ENCODE measurements at places on chromosomes 6 and 20.

- DNase-seq = no peak
Measured at GRCh38 chr6:158666628-158667359, 16.9 kb downstream of the SYTL3 start.

- DNase-seq = no peak
Measured at GRCh38 chr20:61777773-61778494, 287.7 kb downstream of the TAF4 start.

GRCh38 chr20:28562510-28562898 is 2695.0 kb upstream of the DEFB115 start:
- DNase-seq = no peak

- DNase-seq = no peak
Measured at GRCh38 chr6:56802584-56802983, 152.3 kb upstream of the BEND6 start.

DNA sequence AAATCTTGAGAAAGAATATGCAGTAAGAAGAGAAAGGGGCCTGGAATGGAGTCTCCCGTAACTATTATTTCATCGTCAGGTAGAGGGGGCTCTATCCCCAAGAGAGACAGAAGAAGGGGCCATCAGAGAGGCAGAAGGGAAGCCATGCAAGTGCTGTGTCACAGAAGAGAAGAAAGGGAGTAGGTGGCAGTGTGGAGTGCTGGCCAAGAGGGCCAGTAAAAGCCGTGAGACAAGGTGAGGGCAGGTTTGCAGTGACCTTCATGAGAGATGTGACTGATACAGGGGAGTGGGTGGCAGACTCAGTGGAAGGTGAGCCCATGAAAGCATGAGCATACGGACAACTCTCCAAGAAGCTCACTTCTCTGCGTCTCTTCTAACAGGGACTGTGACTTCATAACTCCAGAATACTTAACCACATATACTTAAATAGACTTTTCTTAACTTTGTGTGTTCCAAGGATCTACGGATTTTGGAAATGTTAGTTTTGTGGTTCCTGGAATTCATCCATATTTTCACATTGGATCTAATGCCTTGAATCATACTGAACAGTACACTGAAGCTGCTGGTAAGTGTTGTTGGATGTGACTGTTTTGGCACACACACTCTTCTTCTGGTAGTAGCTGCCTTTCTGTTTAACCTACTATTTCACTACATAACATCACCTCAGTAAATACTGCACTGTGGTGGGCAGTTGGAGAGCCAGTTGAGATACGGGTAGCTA is 15.6 kb downstream of the PM20D2 start:
- DNase-seq = no peak

- DNase-seq = no peak
Measured at GRCh38 chr6:166473886-166474571, 91.3 kb upstream of the MPC1 start.

DNA sequence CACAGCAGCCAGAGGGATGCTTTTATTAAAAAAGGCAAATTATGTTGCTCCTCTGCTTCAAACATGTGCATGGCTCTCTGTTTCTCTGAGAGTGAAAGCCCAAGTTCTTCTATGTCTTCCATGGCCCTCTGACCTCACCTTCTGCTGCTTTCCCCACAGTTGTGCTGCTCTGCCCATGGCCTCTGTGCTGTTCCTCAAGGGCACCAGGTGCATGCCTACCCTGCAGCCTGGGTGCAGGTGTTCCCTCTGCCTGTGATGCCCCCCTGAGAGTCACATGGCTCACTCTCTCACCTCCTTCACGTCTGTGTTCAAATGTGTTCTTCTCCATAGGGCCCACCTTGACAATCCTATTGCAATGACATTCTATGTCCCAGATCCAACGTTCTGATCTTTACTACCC is 477.0 kb upstream of the CHD6 start:
- DNase-seq = no peak

GRCh38 chr6:40349901-40350746 is 237.0 kb downstream of the LRFN2 start:
- no peak for DNase-seq

GRCh38 chr6:108608453-108609275 is 47.9 kb downstream of the FOXO3 start:
- no peak for DNase-seq

DNA sequence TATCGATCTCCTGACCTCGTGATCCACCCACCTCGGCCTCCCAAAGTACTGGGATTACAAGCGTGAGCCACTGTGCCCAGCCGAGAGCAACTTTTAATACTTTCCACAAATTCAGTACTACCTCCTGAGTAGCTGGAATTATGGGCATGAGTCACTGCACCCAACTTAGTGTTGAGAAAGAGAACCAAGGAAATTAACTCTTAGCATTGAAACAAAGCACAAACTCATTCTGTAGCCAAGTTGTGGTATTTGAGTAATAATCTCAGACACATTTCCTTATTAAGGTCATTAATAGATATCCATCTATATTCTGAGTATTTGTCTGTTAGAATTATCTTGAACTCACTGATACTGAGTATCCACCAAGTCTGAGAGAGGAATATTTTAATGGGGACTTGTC is 14.3 kb upstream of the ELOVL2 start:
- no peak for DNase-seq

- no peak for DNase-seq
Measured at GRCh38 chr6:33075208-33075567, 602 bp upstream of the HLA-DPB1 start.
